Inflammatory macrophage (primary cell): ENCODE measurements at places on chromosomes 3 and 15.

GRCh38 chr15:89125088-89125826, 37.0 kb downstream of the ABHD2 start:
- DNase-seq, result no peak

- DNase-seq, result peak; percentile 57
These were observed 16.0 kb downstream of the SLC51A start for GRCh38 chr3:196232154-196232881.

GRCh38 chr3:53773611-53774368, 72.4 kb downstream of the CHDH start:
- no peak for DNase-seq

GRCh38 chr3:181578743-181579142, 133.0 kb upstream of the SOX2 start:
- no peak for DNase-seq

- no peak for DNase-seq
These were observed 118.6 kb upstream of the PRR20G start for GRCh38 chr3:127406309-127407025.

DNA sequence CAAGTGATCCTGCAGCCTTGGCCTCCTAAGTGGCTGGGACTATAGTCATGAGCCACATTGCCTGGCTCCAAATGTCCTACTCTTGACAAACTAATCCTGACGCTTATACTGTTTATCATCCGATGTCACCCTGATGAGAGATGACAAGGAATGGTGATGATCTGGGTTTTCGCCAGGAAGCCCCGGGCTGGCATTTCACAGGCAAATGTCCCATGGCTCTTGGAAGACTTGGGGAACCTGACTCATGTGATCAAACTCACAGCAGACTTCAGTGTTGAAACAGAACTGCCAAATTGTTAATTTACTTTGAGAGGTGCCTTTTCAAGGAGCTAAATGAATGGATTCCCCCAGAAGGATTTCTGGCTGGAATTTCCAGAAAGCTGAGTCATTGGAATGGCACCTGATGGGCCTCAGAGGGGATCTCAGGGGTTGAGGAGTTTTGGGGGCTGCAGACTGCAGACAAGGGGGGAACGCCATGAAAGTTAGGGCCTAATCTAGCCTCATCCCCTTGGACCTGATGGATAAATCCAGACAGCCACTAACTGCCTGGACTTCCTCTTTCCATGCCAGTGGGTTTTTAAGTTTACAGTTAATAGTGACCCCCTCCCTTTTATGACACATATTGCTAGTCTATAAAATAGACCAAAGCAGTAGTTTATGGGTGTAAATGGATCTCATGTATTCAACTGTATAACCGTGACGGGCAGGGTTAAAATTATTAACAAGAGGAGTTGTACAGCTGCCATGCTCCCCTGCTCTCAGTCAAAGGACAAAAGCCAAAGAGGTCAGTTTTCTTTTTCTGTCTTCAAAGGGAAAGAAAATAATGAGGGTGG, 146.6 kb downstream of the CHSY1 start:
- DNase-seq, result peak; percentile 14

GRCh38 chr15:68154923-68155559, 50.1 kb downstream of the CALML4 start:
- peak; percentile 38 for DNase-seq

- DNase-seq, result no peak
These were observed 4.3 kb downstream of the LRRFIP2 start for GRCh38 chr3:37170060-37170459.

DNA sequence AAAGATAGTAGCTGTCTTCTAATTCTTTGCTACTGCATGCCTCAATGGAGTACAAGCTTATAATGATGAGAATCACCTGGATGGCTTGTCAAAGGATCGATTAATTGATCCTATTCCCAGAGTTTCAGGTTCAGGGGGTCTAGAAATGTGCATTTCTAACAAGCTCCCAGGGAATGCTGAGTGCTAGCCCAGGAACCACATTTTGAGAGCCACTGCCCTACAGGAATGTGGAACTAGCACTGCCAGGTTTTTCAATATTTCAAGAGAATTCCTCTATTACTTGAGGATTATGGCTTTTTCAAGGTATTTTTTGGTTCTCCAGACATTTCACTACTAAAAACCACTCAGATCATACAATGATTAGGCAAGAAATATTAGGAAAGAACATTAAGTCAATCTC, 52.7 kb downstream of the RARB start:
- DNase-seq, result no peak

GRCh38 chr15:33975022-33975565, 6.8 kb downstream of the CHRM5 start:
- DNase-seq, result no peak

GRCh38 chr15:86018679-86019078, 61.0 kb upstream of the AGBL1 start:
- DNase-seq, result no peak

DNA sequence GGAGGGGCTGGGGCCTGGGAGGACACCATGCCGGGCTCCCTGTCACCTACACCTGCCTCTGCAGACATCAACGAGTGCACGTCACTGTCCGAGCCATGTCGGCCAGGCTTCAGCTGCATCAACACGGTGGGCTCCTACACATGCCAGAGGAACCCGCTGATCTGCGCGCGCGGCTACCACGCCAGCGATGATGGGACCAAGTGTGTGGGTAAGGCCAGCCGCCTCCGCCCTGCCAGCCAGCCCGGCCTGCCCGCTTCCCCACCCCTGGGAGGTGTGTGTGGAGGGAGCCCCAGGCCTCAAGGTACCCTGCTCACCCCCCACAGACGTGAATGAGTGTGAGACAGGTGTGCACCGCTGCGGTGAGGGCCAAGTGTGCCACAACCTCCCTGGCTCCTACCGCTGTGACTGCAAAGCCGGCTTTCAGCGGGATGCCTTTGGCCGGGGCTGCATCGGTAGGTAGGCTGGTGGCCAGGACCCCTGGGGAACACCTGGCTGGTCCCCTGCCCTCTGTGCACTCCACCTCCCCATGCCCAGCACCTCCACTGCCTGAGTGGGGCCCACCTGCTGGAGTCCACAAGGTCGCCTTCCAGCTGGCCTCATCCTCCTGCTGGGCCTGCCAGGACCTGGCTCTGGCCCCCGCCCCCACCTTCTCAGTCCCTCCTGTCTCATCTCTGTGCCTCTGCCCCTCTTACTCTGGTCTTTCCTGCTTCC, 80.1 kb downstream of the FBLN2 start:
- DNase-seq, result no peak

DNA sequence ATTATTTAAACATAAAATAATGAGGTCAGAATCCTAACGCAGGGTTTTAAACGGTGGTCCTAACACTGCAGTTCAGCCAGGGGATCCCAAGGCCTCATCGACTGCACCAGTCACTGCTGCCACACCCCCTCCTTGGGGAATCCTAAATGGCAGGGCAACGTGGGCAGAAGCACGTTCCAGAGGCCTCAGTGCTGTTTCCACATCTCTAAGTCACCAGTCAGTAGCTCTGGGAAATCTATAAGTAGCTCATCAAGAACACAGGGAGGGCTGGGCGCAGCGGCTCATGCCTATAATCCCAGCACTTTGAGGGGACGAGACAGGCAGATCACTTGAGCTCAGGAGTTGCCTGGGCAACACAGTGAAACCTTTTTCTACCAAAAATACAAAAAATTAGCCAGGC, 47.5 kb downstream of the PRTG start:
- no peak for DNase-seq

DNA sequence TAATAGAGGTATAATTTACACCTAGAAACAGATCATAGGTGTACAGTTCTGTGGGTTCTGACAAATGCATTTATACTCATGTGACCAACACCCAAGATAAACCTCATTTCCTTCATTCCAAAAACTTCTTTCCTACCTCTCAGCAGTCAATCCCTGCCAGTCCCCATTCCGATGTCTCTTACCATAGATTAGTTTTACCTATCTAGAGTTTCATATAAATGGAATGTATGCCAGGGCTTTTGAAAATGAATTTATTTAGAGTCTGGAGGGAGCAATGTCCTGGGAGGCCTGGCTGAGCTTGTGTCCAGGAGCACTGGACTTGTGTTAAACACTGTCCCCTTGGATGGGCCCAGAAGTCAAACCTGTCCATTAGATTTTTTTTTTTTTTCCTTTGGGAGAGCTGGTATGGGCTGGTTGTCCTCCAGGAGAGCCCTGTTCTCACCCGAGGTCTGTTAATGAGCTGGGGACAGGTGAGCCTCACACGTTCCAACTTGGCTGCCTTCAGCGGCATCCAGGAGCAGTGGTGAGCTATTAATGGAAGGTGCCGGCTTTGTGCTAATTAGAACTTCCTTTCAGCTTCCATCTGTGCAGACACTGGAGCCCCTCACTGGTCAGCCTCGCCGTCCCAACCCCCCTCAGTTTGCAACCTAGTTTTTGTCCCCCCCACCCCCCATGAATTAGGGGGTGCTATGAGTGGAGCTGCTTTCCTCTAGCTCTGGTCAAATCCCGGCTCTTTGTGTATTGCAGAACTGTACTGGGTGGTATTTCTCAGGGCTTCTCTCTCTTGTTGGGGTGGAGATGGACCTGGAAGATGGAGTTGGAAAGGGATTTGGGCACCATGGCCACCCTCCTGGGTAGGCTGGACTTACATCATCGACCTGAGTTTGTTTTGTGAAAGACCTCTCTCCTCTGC, 40.7 kb upstream of the POLG start:
- no peak for DNase-seq

DNA sequence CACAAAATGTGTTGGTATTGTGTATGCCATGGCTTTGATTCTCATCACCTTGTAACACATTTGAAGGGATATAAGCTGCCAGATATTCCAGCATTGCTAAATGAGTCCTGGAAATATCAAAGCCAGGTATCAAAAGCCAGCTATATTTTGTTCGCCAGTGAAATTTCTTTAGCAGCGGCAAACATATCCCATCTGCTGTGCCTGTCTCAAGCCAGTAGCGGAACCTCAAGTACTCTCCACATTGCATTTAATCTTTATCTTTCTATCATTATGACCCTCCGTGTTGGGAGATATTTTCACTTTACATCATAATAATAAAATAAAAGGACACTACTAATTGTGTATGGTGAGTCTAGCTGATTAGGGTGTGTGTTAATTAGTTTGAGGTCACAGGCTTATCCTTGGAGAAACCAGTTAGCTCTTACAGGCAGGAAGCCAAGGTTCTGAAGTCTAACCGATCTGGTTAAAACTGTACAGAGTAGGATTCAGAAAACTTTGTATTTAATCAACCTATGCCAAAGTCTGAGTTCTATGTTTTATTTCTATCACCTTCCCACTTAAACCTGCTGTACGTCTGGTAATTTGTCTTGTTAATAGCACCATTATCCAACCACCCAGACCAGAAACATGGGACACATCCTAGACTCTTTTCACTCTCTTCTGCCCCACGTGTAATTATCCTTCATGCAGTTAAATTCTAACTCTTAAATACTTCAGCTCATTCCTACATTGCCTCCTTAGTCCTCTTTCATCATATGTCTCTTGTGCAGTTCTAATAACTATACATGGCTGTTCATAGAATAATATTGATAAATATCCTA, 14.5 kb downstream of the TIPARP start:
- DNase-seq, result no peak

GRCh38 chr3:184566441-184567414, 5.1 kb downstream of the EPHB3 start:
- no peak for DNase-seq

GRCh38 chr3:71752831-71753700, 589 bp upstream of the GPR27 start:
- no peak for DNase-seq

DNA sequence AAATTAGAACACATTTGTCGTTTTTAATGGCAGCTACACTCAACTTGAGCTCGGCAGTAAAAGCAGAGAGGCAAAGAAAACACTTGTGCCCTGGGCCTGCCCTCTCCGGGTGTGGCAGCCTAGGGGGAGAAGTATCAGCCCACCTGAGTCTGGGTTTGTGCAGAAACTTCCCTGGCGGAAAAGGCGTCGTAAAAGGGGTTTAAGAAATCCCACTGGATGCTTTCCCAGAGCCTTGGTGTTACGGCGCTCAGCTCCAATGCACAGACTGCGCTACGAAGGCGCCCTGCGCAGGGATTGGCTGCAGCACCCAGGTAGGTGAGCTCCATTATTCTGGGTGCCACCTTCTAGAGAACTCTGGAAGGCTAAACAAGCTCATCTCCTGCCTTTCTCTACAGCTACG, 461.5 kb upstream of the NR2F2 start:
- DNase-seq, result no peak

- DNase-seq, result no peak
These were observed 3.6 kb upstream of the ZNF774 start for GRCh38 chr15:90348456-90348855.

DNA sequence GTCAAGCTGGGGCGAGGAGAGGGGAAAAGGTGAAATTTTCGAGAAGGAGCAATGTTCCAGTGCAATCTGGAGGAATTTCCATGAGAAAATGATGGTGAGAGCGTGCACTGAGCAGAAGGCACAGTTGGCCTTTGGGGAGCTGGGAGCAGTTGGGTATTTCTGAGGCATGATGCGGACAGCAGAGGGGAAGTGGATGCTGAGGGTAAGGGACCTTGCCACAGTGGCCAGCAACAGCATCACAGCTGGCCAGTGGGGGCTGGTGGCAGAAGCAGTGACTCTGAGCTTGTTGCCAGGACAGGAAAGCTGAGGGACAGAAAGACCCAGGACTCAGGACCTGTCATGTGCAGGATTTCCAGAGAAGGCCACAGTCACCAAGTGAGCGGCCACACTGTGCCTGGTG, 98.9 kb downstream of the LSM3 start:
- no peak for DNase-seq

- peak; percentile 50 for DNase-seq
These were observed 37.8 kb downstream of the LSM3 start for GRCh38 chr3:14216257-14217048.

DNA sequence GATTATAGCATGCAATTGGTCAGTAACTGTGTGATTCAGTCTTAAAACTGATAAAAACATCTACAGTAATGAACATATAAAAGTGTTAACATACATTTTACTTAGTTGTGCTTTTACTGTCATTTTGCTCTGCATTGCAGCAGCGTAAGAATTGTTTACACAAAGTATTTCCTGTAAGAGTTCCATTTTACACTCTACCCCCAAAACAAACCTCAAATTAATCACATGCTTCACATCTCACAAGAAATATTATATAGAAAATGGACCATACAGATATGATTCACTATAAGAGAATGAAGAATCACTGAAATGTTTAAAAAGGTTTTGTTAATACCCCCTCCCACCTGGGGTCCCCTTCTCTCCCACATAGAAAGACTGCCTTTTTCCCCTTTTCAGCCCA, 225.9 kb upstream of the LRRN1 start:
- no peak for DNase-seq

GRCh38 chr3:36025232-36025631, 355.1 kb upstream of the STAC start:
- DNase-seq, result no peak

- no peak for DNase-seq
These were observed 10.3 kb downstream of the PDZRN3 start for GRCh38 chr3:73614419-73614818.

DNA sequence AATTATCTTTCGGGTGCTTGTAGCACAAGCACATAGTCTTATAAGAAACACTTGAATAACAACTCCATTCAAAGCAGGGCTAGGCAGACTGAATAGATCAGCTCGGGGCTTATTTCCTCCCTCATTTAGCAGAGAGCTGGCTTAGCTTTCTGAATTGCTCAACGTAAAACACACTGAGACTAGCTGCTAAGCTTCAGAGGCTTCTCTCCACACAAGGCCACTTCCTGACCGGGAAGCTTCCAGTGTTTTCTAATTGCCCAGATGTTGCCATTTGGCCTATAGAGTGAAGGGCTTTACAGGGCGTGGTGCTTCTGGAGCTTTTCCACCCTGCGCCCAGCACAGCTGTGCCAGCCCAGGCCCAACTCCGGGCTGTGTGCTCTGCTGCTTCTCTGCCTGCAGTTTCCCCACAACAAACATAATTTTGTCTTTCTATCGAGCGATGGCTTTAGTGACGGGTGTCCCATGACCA, 16.6 kb downstream of the FAM240A start:
- no peak for DNase-seq

GRCh38 chr3:51798411-51798963, 19.4 kb upstream of the IQCF6 start:
- DNase-seq, result no peak
